ENCODE measurements at places on chromosomes 16 and 17. TPM values are rescaled to one million over a fixed set of nuclear protein-coding genes. Genes with fewer than 3 reads are reported as not detected.

The PABPN1L gene
- total RNA-seq, result not detected

The HBA1 gene
- not detected for total RNA-seq

The CTRB2 gene
- total RNA-seq, result not detected

The CCDC200 gene
- not detected for total RNA-seq

The SMIM36 gene
- not detected for total RNA-seq

The CA5A gene
- not detected for total RNA-seq

The KRT40 gene
- total RNA-seq, result not detected

The TSPOAP1 gene
- total RNA-seq, result 6.1 TPM

DNA sequence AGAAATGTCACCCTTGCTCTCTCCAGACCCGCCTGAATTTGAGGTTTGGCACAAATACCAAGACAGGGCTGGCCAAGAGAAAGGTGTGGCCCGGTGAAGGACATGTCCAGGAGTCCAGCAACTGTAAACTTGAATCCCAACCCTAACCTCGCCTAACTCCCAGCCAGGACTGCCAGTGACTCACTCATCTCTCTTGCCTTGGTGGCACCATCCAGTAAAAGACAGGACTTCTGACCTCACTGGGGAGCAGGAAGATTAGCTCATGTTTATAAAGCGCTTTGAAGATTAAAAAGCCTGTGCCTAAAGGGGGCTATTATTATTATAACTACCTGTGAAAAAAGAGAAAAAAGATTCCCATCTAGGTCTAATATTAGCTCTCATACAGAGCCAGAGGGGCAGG lies 335.3 kb downstream of the SOX9 start:
- DNase-seq, result peak; percentile 79

GRCh38 chr17:72852277-72852938 lies 240.1 kb downstream of the SLC39A11 start:
- no peak for DNase-seq

GRCh38 chr17:41433586-41433985 lies 7.2 kb downstream of the KRT38 start:
- no peak for DNase-seq

GRCh38 chr16:20789130-20789529 lies 17.1 kb downstream of the ERI2 start:
- DNase-seq, result no peak

- DNase-seq, result no peak
Measured at GRCh38 chr16:86087896-86088230, 188.9 kb downstream of the IRF8 start.

GRCh38 chr16:74698222-74698621 lies 2.4 kb downstream of the MLKL start:
- peak; percentile 18 for DNase-seq

DNA sequence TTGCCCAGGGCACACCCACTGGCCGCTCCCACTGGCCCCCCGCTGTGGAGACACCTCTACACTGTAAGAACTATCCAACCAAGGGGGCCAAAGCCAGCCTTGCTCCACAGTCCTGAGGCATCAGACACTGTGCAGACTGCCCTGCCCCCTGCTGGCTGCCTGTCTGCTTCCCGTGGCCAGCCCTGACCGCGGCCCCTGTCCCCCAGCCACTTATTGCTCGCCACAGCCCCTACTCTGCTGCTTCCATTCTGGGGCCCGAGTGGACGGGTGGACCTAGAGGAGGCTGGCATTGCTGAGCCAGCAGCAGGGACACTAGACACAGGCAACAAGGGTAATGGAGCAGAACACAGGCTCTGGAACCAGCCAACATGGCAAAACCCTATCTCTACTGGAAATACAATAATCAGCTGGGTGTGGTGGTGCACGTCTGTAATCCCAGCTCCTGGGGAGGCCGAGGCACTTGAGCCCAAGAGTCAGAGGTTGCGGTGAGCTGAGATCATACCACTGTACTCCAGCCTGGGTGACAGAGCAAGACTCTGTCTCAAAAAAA lies 19.7 kb upstream of the LRRC37A3 start:
- DNase-seq, result peak; percentile 19

- peak; percentile 54 for DNase-seq
Measured at GRCh38 chr17:29615492-29616299, 7.0 kb downstream of the CORO6 start.

GRCh38 chr16:57689762-57690558 lies 4.6 kb upstream of the DRC7 start:
- peak; percentile 3 for DNase-seq

GRCh38 chr17:50151937-50152547 lies 1.6 kb upstream of the PPP1R9B start:
- peak; percentile 85 for DNase-seq

DNA sequence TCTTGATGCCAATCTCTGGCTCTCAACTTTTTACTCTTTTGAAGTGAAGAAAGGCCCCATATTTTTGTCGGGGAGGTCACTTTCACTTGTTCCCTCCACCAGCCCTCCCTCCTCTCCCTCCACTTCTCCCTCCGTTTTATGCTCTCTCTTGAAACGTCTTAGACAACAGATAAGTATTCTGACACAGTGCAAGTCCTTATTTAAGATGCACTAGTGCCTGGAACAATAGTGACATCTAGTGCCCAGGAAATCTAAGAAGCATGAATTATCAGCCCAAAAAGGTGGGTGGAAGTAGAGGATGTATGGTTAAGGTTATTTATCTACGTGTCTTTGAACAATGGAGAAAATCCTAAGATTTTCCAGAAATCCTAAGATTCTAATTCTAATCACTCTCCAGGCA lies 17.9 kb downstream of the PSME3IP1 start:
- DNase-seq, result peak; percentile 82

DNA sequence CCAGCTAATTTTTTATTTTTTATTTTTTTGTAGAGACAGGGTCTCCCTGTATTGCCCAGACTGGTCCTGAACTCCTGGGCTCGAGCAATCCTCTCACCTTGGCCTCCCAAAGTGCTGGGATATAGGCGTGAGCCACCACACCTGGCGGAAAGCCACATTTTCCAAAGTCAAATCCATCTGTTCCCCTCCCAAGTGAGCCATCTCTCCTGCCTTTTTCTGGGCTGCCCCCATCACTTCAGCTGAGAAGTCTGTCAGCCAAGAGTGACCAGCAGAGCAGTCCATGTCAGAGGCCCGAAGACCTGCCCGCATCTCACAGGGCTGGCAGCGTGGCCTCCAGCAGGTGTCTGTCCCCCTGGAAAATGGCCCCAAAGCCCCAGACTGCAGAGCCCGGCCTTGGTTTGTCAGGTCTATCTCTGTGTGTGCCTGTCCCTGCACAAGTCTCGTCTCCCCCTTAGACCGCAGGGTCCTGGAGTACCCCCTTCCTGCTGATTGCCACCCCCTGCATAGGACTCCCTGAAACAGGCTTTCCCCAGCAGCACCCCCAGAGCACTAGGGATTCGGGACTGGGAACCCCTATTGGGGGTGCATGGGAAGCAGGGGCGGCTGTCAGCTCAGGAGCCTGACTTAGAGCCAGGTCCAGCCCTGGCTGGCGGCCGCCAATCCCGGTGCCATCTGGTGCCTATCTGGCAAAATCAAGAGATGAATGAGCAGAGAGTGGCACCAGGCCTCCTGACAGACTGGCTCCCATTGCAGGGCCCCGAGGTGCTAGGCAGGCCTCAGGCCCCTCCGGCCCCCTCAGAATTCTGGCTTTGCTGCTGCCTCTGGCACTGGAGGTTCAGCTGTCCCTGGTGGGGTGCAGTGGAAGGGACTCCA lies 7.8 kb downstream of the TTYH2 start:
- DNase-seq, result no peak

Measured in renal cortical epithelial cell (primary cell).